ENCODE measurements at places on chromosomes 2 and 18.

DNA sequence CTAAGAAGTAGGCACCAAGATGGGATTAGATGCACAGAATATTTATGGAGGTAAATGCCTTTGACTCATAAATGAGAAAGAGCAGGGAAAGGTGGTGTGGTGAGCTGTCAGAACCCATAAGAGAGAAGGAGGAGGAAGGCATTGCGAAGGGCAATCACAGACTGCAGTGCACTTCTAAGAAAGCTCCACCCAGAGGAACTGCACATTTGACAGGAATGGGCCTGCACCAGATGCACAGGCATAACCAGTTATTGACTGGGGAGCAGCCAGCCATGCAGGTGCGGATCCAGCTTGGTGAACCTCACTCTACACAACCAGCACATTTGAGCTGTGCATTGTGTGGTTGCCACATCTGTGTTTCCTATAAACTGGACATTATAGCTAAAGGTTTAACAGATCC is 62.2 kb upstream of the L3MBTL4 start:
- DNase-seq, result no peak

GRCh38 chr2:31523871-31524492 is 56.8 kb downstream of the SRD5A2 start:
- peak; percentile 13 for DNase-seq

DNA sequence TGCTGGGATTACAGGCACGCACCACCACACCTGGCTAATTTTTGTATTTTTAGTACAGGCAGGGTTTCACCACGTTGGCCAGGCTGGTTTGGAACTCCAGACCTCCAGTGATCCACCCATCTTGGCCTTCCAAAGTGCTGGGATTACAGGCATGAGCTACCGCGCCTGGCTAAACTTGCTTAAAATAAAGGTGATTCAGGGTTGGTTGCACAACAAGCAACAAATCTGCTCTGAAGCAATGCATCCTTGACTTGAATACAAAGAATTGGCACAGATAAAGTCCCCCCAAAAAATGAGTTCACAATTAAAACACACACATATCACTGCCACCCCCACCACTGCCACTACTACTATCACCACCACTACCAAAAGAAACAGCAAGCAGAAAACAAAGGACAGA is 34.9 kb downstream of the CCDC88A start:
- no peak for DNase-seq

GRCh38 chr2:156189143-156189542 is 143.4 kb downstream of the NR4A2 start:
- DNase-seq, result no peak

DNA sequence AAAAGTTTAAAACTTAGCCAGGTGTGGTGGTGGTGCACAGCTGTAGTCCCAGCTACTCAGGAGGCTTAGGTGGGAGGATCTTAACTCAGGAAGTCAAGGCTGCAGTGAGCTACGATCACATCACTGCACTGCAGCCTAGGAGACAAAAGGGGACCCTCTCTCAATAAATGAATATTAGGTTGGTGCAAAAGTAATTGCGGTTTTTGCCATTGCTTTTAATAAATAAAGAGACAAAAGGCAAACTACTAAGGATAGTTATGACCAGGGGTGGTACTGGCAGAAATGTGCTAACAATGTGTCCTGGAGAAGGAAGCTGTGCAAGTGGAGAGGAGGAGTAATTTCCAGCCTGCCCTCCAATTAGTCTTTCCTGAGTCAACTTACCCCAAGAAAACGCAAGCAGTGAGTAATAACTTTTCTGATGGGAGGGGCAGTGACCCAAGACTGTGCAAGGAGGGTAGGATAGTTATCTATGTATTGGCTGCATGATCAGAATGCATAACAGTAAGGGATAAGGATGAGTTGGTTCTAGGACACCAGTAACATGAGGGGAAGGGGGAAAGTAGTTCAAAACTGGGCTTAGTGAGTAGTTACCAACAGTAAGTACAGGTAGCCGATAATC is 1.5 kb downstream of the EXOC6B start:
- no peak for DNase-seq

DNA sequence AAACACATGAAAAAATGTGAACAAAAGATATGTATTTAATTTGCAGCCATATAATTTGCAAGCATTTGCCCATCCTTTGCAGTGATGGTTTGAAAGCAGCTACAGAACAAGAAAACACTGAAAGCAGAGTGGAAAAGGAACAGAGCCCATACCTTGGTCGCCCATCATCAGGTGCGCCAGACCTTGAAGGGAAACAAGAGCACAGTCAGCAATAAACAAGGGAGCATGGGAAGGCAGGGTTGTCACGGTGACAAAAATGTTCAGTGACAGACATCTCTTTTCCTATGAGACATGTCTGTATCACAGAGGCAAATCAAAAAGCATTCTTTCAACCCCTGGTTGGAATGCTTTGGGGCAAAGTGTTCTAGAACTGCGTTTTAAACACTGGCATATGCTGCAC is 109.4 kb downstream of the NRXN1 start:
- no peak for DNase-seq

- DNase-seq, result no peak
Measured at GRCh38 chr18:36175481-36175880, 11.8 kb upstream of the MOCOS start.

DNA sequence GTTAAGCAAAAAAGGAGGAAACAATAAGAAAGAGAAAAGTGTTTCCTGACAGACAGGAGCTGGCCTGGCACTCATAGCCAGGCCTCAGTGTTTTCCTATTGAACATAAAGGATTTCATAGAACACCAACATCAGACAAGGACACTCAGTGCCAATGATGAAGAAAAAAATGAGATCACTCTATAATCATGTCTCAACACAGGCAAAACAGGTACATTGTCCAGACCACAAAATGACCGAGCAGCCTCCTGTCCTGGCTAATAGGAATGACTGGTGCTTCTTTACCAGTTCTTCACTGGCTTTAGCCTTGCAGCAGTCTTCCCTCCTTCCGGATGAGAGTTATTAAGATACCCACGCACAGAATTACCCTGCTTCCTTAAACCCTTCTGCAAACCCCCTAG is 35.6 kb downstream of the SEMA4F start:
- no peak for DNase-seq

DNA sequence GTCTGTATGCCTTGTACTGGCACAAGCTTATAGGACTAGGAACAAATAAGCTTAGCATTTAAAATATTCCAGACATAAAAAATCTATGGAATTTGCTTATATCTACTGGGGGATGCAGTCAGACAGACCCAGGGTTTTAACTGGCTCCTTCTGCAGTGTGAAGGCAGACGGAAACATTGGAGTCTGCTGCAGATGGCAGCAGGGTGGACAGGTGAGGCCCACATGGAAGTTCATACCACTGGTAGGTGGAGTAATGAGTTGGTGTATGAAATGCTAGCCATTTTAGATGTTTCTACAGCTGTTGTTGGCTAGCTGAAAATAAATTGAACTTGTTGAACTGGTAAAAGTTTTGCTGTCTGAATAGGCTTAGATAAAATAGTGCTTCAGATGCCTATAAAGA is 17.7 kb downstream of the SPTBN1 start:
- no peak for DNase-seq

DNA sequence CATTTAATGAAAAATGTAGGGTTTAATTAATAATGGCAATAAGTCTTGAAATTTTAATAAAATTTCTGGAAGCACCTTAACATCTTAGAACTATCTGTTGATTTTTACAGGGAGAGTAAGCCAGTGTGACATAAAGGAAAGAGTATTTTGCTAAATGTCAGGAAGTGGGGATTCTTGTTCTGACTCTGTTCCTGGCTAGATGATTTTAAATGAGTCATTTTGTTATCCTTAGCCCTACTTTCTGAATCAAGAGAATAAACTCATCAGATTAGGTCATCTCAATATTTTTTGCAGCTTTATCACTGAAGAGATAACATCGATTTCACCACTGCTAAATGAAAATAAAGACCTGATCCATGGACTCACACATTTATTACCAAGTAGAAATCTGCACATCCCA is 377.5 kb upstream of the CYRIA start:
- no peak for DNase-seq

DNA sequence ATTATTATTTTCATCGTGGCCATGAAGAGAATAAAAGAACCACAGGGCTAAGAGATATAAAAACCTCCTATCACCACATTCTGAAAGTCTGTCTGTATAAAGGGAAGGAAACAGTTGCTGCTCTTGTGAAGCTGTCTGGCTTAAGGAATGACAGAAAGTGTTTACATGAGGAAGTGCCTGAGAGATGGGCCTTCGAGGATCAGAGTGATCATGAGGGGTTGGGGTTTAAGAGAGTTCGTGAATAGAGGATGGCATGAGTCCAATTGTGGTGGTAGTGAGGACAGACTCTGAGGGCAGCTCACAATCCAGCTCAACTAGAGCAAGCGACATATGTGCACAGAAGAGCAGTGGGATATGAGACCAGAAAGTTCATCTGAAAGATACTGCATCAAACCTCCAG is 65.8 kb upstream of the PIEZO2 start:
- no peak for DNase-seq

- DNase-seq, result no peak
Measured at GRCh38 chr18:76842837-76843530, 20.6 kb downstream of the ZNF236 start.

DNA sequence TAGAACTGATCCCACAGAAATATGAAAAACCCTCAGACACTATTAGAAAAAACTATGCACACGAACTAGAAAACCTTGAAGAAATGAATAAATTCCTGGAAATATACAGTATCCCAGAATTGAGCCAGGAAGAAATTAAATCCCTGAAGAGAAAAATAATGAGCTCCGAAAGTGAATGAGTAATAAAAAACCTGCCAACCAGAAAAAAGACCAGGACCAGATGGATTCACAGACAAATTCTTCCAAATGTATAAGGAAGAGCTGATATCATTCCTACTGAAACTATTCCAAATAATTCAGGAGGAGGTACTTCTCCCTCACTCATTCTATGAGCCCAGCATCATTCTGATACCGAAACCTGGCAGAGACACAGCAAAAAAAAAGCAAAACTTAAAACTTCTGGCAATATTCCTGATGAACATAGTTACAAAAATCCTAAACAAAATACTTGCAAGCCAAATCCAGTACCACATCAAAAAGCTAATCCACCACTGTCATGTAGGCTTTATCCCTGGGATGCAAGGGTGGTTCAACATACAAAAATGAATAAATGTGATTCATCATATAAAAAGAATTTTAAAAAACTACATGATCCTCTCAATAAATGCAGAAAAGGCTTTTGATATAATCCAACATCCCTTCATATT is 1397.6 kb upstream of the DDX18 start:
- DNase-seq, result no peak

DNA sequence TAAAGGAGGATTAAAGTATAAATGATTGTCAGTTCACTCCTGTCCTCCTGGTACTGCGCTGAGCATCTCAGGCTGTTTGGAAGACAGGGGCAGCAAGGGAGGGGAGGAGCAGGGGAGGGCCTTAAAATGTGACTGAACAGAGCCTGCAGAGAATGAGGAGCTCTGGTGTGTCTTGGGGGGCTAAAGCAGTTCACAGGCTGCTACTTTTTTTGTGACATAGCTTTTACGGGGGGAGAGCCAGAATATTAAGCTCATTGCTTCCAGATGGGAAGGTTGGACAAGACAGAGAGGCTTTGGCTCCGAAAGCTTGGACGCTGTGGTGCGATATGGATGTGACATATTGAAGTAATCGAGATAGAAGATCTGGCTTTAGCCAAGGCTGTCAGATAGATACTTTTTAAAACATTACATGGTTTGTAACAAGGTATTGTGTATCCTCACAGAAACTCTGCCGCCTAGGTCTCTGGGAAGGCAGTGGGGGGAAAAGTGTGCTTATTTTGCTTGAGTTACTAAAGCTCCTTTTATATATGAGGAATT is 40.5 kb downstream of the RDH14 start:
- no peak for DNase-seq

DNA sequence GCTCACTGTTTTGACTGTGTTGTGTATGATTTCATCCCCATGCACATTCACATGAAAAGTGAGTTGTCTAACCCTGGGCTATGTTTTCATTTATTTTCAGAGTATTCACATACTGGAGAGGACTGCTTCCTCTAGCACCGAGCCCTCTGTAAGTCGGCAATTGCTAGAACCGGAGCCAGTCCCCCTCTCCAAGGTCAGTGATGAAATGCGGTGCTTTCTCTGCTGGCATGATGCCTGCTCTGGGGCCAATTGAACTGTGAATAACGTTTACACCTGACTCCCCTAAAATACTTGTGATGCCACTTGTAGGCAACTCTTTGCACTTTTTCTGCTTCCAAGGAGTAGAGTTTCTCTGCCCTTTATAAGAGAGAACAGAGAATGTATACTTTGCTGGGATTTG is 126.9 kb downstream of the PRKRA start:
- no peak for DNase-seq

- DNase-seq, result no peak
Measured at GRCh38 chr2:164903204-164903603, 52.1 kb downstream of the SLC38A11 start.

DNA sequence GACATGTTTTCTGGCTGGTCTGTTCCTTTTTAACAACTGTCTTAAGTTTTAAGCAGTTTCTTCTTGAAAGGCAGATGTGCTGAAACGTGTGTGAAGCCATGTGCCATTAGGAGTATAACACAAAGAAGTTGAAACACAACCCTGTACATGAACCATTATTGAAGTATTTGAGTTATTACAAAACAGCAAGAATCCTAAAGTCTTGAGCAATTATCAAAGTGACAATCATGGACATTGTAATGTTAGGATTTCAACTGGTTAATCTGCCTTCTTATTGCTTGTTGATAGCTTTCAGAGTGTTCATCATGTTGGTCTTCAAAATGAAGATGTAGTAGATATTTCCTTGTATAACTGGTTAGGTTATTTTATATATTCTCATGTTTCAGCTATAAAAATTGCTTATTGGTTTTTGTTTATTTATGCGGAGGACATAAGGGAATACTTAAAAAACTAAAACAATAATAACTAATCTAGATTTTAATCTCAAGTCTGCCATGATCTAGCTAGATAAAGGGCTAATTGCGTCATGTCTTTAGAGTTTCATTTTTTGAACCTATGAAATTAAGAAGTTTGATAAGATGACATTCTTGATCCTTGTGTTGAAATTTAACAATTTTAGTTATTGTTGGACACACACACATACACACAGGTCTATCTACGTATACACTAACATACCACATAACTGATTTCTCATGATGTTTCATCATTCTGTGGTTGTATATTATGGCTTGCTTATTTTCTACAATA is 21.1 kb downstream of the PPP1R1C start:
- DNase-seq, result no peak

GRCh38 chr18:14025306-14025940 is 106.8 kb downstream of the ZNF519 start:
- no peak for DNase-seq

DNA sequence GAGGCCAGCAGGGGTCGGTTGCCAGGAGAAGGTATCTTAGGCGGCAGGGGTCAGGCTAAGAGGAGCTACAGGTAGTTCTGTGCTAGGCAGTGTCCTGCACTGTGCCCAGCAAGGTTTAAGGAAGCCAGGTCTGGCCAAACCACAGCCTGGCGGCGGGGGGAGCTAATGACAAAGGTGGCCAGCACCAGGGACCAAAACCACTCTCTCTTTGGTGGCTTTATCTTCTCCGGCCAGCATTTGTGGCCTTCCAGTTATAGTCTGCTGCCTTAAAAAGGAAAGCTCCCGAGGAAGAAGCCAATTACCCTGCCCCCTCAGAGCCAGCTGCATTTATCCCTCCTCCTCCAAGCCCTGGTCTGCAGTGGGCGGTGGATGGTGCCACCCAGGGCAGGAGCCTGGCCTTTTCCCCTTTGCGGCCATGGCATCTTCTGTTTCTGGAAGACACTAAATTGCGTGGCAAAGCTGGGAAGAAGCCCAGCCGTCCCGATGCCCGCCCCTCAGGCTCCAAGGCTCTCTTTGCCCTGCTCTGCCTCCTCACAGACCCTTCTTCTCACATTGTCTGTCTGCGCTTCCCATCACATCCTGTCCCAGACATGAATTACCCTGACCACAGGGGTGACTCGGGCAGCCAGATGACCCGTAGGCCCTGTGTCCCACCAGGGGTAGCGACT is 94.6 kb downstream of the EN1 start:
- no peak for DNase-seq
